ENCODE measurements at places on chromosomes 7 and 10.

DNA sequence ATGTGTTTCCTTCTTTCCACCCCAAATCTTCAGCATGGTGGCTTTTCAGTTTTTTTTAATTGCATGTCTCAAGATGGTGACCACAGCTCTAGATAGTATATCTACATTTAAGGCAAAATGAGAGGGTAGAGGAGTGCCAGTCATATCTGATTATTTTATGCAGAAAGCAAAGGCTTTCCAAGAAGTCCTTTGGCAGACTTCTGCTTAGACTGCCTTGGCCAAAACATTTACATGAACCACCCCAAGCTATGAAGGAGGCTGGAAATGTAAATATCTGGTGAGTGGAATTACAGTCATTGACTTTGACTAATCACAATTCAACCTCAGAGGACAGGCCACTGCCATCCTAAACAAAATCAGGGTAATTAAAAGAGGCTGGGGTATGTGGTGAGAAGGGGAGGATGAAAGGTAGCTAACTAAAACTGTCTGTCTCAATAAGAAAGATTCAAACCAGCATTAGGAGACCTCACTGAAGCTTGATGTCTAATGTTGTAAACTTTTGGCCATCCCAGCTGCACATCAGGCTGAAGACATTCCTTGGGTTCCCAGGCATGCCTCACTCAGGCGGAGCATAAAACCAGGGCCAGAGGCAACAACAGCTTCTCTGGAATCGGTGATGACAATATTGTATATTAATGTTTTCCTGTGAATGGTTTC, 53.4 kb downstream of the PPP1R3C start:
- DNase-seq: no peak

DNA sequence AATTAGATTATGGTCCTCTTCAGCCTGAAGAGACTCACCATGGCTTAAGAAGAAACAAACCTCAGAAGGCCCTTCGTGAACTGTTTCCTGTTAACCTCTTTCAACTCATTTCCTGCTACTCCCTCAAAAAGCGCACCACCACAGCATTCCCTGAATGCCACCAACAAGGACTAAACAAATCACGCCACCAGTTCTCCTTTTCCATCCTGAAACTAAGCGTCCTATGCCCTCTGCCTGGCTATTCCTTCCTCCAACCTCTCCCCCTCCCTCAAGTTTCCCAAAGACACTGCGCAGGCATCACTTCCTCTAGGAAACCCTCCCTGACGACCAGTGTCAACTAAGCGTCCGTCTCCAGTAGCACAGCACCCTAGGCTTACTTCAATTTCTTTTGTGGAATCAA, 12.0 kb downstream of the YWHAG start:
- DNase-seq: no peak

- no peak for DNase-seq
Measured at GRCh38 chr7:25297278-25297677, 69.0 kb upstream of the NPVF start.

- DNase-seq: no peak
Measured at GRCh38 chr7:105261689-105262088, 127.0 kb downstream of the SRPK2 start.

- no peak for DNase-seq
Measured at GRCh38 chr10:114758331-114758730, 63.2 kb upstream of the FHIP2A start.

DNA sequence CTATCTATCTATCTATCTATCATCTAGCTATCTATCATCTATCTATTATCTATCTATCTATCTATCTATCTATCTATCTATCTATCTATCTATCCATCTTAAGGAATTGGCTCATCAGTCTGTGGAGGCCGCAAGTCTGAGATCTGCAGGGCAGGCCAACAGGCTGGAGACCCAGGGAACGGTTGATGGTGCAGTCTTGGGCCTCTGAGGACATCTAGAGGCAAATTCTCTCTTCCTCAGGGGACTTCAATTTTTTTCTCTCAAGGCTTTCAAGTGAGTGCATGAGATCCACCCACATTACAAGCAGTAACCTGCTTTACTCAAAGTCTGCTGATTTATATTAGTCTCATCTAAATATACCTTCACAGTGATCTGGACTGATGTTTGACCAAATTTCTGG, 197.0 kb downstream of the GLRX3 start:
- no peak for DNase-seq

GRCh38 chr10:50275650-50276235, 24.4 kb upstream of the ASAH2 start:
- DNase-seq: peak; percentile 74

DNA sequence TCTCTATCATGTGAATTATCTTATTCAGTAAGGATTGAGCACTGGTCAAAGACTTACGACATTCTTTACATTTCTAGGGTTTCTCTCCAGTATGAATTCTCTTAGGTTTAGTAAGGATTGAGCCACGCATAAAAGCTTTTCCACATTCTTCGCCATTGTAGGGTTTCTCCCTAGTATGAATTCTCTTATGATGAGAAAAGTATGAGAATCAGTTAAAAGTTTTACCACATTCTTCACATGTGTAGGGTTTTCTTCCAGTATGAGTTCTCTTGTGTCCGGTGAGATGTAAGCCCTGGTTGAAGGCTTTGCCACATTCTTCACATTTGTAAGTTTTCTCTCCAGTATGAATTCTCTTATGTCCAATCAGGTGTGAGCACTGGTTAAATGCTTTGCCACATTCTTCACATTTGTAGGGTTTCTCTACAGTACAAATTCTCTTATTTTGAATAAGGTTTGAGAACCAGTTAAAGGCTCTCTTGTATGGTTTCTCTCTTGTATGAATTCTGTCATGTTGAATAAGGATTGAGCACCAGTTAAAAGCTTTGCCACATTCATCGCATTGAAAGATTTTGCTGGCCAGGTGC, 445.9 kb downstream of the ZNF479 start:
- no peak for DNase-seq

- no peak for DNase-seq
Measured at GRCh38 chr7:139799586-139799985, 21.8 kb upstream of the HIPK2 start.

DNA sequence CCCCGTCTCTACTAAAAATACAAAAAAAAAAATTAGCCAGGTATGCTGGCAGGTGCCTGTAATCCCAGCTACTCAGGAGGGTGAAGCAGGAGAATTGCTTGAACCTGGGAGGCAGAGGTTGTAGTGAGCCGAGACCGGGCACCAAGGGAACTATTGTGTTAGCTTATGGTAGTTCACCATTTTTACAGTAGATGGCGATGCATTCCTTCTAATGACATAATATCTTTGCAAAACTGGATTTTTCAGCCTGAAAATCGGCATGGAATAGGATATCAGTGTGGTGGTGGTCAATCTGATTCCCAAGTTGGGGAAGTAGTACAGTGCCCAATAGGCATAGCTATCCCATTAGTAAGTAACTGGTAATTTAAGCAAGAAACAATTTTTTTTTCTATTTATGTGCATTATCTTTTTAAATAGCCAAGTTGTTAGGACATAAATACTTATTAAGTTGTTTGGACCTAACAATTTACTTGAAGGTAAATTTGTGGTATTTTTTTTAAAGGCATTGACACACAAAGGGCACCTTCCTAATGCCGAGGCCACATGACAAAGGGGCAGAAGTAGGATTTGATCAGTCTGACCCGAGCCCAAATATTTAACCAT, 17.6 kb upstream of the IMPDH1 start:
- no peak for DNase-seq

DNA sequence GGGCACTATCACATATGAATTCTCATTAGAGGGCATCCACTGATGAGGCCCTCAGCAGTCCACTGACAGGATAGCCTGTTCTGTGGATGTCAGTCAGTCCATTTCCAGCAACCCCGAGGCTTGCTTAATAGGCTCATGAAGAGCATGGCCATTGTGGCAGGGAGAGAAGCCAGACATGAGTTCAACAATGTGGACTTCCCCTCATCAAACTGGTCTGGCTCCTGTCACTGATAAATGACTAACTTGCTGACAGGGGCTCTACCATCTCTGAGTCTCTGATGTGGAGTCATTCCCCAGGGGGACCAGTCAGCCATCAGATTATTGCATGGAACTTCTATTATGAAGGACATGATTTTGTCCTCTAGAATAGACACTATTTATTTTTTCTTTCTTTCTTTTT, 19.8 kb upstream of the TRIL start:
- no peak for DNase-seq

GRCh38 chr7:100220586-100221230, 959 bp downstream of the PVRIG start:
- DNase-seq: peak; percentile 82

GRCh38 chr7:77550586-77550985, 13.5 kb downstream of the PTPN12 start:
- no peak for DNase-seq

DNA sequence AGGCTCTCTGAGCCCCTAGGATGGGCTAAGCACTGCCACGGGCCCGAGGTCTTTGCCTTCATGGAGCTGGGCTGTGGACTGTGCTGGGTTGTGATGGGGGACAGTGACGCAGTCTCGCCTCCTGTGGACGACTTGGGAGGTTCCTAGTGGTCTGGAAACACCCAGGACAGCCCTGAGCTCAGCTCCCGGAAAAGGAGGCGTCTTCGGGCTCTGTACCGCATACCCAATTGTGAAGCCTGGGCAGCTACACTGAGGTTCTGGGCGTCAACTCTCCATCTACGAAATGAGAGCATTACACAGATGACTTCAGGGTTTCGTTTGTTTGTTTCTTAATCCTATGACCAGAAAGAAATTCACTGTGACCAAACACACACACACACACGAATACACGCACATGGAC, 79.6 kb upstream of the KAT6B start:
- no peak for DNase-seq

GRCh38 chr10:53909791-53910190, 891.2 kb downstream of the PCDH15 start:
- DNase-seq: no peak

DNA sequence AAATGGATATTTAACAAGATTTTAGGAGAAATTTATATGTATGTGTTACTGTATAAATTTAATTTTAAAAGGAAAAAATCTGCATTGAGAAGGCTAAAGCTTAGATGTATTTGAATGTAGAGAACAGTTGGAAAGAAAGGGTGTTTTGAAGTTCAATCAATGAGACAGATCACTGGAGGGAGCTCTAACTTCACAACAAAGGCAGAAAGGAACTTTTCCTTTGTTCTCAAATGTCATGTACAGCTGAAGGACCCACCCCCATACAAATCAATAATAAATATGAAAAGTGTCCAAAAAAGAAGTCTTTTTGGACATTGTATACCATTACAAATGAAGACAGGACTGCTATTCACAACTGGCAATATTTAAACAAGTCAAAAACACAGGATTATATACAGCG, 403.4 kb downstream of the DNAJB9 start:
- DNase-seq: no peak

DNA sequence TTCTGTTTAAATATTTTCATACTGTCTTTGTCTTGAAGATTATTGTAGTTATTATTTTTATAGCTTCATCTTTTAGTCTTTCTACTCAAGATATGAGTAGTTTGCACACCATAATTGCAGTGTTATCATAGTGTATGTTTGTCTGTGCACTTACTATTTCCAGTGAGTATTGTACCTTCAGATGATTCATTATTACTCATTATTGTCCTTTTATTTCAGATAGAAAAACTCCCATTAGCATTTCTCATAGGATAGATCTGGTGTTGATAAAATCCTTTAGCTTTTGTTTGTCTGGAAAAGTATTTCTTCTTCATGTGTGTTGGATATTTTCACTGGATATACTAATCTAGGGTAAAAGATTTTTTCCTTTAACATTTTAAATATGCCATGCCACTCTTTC, 646.2 kb upstream of the GRM3 start:
- no peak for DNase-seq

GRCh38 chr7:485188-486081, 34.2 kb downstream of the PDGFA start:
- peak; percentile 69 for DNase-seq

DNA sequence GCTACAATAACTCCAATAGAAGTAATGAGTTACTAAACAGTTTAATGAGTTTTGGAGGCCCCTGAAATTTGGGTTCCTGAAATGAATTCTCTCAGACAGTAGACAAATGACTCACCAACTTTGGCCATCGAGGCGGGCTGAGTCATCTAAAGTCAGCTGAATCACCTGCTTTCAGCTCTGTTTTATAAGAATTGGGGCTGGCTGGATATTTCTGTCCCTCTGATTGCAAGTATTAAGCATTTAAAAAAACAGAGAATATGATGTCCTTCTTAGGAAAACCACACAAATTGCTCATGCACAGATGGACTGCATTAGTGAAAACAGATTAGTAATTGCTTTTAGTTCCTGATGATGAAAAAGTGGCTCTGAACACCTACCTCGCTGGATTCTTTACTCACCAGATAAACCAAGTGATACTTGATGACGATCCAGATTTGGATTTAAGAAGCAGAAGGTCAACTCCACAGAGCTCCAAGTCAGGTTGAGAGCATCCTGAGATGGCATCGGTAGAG, 59.1 kb downstream of the ZNF365 start:
- no peak for DNase-seq

- no peak for DNase-seq
Measured at GRCh38 chr7:5638994-5639393, 142.5 kb downstream of the RNF216 start.

- DNase-seq: no peak
Measured at GRCh38 chr7:90825779-90826178, 229.7 kb downstream of the CDK14 start.

GRCh38 chr10:1186683-1186990, 130.5 kb downstream of the WDR37 start:
- no peak for DNase-seq

DNA sequence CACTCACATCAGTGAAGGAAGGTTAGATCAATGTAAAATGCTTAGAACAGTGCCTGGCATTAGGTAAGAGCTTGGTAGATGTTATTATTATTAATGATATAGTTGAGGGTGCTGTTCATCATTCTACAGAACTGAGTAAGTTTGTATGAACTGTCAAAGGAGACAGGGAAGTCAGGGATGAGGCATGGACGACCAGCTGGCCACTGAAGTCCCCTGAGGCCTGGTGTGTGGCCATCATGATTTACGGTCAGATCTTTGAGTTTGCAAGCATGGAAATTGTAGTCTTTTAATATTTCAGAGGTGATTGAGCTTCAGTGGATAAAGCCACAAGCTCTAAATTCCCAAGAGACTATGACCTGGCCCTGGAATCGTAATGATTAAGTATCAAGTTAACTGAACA, 6.9 kb downstream of the ARMC3 start:
- DNase-seq: no peak

DNA sequence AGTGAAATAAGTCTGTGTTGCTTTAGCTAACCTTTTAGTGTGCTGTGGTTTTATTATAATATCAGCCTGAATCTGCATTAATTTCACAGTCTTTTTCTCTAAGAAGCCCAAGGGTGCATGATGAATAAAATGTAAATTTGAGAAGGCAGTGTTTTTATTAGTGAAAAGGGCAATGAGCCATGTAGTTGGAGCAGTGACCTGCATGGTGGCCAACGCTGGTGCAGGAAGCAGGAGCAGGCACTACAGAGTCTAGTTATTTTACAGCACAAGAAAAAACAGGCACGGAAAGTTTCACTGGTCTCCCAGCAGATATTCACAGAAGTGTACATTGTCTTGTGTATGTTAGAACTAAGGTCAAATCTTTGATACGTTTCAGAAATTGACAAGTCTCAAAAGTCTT, 247.8 kb downstream of the CELF2 start:
- DNase-seq: no peak

GRCh38 chr7:51129527-51130472, 186.8 kb downstream of the COBL start:
- DNase-seq: no peak
